ENCODE measurements at places on chromosomes 2 and 18.

GRCh38 chr18:79884294-79884962 is 67.0 kb downstream of the SLC66A2 start:
- no peak for DNase-seq

DNA sequence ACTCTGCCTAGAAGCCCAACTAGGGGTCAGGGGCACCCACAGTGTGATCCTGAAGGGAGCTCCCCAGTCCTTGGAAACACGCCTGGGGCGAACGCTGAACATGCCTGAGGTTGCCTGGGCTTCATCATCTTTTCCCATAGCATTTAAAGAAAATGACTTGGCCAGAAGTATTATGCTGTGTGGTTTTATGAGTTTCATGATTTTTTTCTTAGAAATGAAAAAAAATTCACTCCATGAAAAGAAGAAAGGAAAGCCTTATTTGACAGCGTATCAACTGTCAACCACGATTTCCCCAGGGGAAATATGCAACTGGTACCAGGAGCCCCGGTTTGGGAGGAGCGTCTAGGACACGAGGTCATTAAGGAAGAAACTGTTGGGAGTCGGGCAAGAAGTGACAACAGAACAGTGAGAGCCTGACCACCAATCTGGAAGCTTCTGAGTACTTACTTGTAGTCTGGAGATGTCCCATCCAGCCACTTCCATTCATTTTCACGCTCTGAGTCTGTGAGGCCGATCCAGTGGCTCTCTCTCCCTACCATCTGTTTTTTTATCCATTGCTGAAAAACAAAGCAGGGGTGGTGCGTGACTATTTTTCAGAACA is 63.5 kb upstream of the THOC1 start:
- DNase-seq = no peak

DNA sequence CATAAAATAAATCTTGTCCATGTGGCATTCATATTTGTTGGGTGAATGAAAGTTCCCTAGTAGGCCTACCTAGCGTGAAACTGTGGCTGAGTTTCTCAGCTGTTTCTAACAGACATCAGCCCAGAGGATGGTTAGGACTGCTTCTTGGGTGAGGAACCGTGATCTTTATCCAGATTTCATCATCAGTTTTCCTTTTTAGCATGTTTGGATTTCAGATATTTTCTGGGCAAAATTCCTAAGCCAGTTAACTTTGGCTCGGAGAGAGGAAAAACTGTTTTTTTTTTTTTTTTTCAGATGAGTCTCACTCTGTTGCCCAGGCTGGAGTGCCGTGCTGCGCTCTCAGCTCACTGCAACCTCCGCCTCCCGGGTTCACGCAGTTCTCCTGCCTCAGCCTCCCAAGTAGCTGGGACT is 53.5 kb downstream of the DGKD start:
- no peak for DNase-seq

- peak; percentile 55 for DNase-seq
Measured at GRCh38 chr2:127106991-127107621, at the start of gene BIN1. TSS of gene BIN1 (minus strand) at chr2:127107154. CDS start at chr2:127106943, 211 bp downstream.

- no peak for DNase-seq
Measured at GRCh38 chr2:152369176-152369860, 34.3 kb downstream of the FMNL2 start.

DNA sequence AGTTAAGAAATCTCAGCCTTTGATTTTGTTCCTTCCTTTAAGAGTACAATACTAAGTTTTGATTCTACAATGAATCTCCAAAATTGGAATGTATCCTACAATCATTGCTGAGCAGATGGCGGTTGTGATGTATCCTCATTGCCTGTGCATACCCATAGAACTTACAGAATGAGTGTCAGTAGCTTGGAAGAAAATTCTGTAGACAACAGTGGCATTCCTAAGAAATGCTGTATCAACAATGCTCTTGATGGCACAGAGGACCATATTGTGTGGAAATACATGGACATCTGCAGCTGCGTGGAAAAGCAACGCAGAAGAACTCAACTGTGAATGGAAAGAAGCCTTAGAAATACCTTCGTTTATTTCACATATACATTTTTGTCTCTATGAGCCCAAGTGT is 30.2 kb downstream of the GAREM1 start:
- no peak for DNase-seq

- DNase-seq = no peak
Measured at GRCh38 chr2:219526320-219527075, 12.2 kb downstream of the ASIC4 start.

DNA sequence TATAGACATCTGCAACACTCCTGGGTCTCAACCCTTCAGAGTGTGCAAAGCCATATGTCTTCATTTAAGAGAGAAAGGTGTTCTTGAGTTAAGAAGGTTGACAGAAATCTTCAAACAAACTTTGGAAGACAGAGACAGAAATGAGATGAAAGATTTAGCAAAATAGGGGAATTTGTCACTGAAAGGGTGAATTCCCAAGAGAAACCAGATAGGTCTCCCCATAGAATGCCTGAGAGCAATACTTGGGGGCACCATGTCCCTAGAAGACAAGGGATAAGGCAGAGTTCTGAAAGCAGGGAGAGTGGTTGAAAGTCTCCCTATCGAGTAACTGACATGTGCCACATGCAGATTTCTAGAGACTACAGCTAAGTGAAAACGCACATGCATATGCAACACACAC is 50.0 kb downstream of the AP1S3 start:
- DNase-seq = no peak

- DNase-seq = no peak
Measured at GRCh38 chr2:164696634-164697033, 75.4 kb upstream of the GRB14 start.

Data from activated gamma-delta T cell treated with Interleukin-2 at 50 U/mL for 16 hours (primary cell).